GM19239 (cell line): ENCODE measurements at places on chromosomes 5 and 9.

DNA sequence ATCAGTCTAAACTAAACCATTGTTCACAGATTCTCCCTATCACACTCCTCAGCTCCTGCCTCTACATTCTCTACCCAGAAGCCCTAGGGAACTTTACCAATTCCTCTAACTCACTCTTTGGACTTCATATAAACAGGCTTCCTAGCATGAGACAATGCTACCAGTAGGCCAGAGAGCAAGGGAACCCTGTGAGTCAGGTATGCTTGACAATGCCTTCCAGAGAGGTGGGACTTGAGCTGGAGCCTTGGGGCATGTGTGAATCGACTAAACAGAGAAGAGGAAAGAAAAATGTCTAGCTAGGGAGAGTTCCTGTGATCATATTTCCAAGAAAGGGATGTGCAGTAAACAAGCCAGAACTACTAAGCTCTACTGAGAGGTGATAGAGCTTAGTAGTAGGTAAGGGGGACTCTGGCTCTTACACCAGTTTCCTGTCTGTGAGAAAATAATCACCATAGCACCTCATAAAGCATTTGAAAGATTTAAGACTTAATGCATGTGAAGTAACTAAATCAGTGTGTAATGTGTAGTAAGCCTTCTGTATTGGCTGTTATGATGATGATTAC is 6.4 kb upstream of the RFK start:
- DNase-seq, result no peak

DNA sequence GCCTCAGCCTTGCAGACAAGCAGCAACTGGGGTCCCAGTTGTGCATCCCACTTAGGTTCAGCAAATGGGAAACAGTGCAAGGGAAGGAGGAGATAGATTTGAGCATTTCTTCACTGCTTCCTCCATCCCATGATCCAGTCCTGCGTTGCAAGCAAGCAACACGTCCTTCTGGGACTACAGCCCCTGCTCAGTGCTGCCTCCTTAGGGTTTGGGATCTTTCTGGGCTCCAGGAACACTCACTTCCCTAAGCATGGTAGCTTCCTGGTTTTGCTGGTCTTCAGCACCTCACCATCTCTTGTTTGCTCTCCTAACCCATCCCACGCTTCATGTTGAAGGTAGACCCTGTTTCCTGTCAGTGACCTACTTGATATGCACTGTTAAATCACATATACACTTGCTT is 444.7 kb downstream of the MED10 start:
- no peak for DNase-seq

GRCh38 chr5:68149189-68149588 is 66.4 kb upstream of the PIK3R1 start:
- no peak for DNase-seq

DNA sequence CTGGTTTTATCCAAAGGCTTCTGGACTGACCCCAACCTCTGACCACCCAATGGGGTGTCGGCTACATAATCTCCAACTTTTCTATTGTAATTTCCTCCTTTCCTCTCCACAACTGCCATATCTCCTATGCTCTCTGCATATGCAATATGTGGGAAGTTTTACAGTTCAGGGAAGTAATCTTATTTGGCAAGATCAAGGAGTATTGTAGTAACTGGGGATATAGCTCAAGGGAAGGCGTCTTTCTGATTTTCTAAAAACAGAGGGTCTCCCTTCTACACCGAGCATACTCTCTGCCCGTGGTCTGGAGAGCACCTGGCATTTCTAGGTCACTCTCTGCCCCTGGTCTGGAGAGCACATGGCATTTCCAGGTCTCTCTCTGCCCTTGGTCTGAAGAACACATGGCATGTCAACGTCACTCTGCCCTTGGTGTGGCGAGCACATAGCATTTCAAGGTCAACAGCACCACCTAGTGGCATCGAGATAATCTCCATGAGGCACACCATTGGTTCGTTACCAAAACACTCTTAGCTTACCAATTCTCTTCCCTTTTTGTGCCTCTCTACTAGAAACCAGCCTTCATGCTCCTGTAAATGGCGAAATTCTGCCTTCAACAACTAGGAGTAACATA is 616.4 kb upstream of the NUDT12 start:
- DNase-seq, result no peak

- DNase-seq, result no peak
These were observed 7.5 kb downstream of the SERINC5 start for GRCh38 chr5:80248378-80248777.

GRCh38 chr9:77453825-77454647 is 194.1 kb downstream of the GNA14 start:
- DNase-seq, result no peak

GRCh38 chr9:128026773-128027541 is 40.2 kb downstream of the NAIF1 start:
- DNase-seq, result no peak

DNA sequence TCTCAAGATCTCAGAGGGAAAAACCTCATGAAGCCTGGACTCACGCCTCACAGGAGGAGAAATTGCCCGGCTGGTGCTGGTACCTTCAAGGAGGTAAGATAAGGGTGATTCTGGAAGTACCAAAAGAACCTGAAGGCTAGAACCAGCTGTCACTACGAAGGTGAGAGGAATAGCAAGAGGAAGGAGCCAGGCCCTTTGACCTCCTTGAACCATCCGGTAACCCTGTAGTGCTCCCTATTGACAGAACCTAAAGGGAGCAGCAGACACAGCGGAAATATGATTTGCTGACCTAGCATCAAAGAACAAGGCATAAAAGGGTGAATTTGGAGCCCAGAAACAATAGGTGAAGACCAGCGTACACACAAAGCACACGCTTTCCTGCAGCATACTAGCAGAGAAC is 92.2 kb downstream of the DOCK8 start:
- DNase-seq, result no peak

DNA sequence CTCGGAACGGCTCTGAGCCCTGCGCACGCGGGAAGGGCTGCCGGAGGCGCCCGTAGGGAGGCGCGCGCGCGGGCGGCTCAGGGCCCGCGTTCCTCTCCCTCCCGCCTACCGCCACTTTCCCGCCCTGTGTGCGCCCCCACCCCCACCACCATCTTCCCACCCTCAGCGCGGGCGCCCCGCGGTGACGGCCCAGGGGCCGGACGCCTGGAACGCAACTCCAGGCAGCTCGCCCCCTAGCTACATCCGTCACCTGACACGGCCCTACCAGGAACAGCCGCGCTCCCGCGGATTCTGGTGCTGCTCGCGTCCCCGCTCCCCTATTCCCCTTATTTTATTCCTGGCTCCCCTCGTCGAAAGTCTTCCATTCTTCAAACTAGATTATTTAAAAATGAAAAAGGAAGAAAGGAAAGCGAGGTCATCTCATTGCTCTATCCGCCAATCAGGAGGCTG is at the start of gene CDKN2B-AS1:
Gene CDKN2B-AS1, plus strand, starts transcription at position 236 of the 450 bp plus-strand sequence.
- DNase-seq, result no peak

DNA sequence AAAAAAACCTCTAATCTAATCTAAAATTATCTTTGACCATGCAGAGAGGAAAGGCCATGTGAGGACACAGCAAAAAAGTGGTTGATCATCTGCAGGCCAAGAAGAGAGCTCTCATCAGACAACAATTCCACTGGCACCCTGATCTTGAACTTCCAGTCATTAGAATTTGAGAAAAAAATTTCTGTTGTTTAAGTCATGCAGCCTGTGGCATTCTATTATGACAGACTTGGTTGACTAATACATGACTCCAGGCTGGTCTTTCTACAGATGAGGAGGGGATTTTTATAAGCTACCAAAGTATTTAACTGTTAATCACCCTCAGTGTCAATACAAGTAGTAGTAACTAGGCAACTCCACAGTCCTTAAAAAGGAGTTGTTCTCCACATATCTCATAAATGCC is 358.5 kb upstream of the RGMB start:
- no peak for DNase-seq

- DNase-seq, result no peak
These were observed 65.0 kb downstream of the ROR2 start for GRCh38 chr9:91884696-91885687.

- no peak for DNase-seq
These were observed 23.8 kb upstream of the SPTAN1 start for GRCh38 chr9:128528445-128529160.

DNA sequence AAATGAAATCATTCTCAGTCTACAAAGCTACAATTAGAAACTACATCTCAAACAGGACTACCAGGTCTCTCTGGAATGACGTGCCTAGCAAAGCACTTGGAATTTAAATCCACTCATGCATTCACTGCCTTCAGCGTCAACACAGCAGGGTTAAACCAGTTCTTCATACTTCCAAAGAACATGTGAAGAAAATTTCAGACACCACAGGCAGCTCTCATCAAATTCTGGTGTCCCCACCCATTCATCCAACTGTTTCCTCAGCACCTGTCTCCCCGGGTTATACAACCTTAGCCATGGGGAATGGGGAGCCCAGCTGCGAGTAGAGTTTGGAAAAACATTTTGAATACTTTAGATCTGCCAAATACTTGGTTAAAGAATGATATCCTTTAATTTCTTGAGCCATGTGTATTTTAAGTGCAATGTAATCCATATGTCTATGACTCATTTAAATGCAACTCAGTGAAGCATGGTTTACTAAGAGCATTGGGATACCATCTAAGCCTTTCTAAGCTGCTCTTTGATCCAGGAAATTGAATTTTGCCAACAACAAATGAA is 17.5 kb downstream of the ADAM19 start:
- no peak for DNase-seq

- no peak for DNase-seq
These were observed 32.3 kb downstream of the NRG2 start for GRCh38 chr5:140010798-140011197.

- no peak for DNase-seq
These were observed 99.8 kb downstream of the ARRDC3 start for GRCh38 chr5:91283326-91283725.

- DNase-seq, result no peak
These were observed at the start of gene OLFML2A for GRCh38 chr9:124776954-124777648. Gene OLFML2A, plus strand, starts transcription at chr9:124777133. Its CDS starts 138 bp downstream, at chr9:124777271.

GRCh38 chr9:119802621-119803020 is 433.4 kb upstream of the BRINP1 start:
- no peak for DNase-seq

- DNase-seq, result no peak
These were observed 3.3 kb upstream of the OCLN start for GRCh38 chr5:69489246-69489645.

DNA sequence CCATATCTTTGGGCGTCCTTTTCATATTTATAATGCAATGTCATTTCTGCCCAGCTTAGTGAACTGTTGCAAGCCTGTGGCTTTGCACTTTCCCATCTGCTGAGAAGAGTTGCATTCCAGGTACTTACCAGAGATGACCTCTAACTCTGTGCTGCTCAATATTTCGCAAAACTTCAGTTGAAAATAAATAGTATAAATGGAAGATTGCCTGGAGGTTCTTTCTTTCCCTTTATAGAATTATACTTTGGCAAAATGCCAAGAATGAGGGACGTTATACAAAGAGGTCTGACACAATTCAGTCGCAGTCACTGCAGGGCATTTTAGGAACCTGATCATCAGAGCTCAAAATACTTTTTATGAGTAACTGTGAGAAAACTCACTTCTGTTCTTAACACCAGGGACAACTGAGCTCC is 18.9 kb upstream of the VLDLR start:
- DNase-seq, result no peak

DNA sequence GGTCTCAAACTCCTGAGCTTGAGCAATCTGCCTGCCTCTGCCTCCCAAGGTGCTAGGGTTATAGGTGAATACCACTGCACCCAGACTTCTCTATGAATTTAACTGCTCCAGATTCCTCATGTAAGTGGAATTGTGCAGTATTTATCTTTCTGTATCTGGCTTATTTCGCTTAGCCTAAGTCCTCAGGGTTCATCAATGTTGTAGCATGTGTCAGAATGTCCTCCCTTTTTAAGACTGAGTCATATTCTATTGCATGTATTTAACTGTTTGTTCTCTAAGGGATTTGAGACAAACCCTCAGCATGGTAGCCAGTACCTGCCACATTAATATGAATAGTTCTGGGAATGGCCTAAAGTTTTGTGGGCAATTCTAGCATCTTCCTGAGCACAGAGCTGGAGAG is 53.9 kb upstream of the TUT7 start:
- DNase-seq, result no peak

DNA sequence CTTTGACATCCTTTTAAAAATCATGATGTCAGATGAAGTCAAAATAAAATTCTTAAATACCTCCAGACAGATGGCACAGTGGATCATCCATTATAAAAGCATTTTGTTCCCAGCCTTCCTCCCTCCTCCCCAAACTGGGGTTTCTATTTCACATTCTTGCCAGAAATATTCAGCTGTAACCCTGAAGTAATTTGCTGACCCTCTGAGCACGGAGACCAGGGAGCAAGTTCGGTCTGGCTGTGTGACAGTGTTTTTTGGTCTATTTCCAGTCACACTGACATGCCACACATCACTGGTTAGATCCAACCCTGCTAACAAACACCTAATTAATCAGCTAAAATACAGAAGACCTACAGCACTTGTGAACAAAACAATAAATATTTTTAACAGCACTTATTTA is 126.2 kb upstream of the DMRT1 start:
- DNase-seq, result no peak

GRCh38 chr5:14655146-14655741 is 9.3 kb upstream of the OTULIN start:
- DNase-seq, result no peak

- no peak for DNase-seq
These were observed 36.0 kb upstream of the FBN2 start for GRCh38 chr5:128574041-128574440.

DNA sequence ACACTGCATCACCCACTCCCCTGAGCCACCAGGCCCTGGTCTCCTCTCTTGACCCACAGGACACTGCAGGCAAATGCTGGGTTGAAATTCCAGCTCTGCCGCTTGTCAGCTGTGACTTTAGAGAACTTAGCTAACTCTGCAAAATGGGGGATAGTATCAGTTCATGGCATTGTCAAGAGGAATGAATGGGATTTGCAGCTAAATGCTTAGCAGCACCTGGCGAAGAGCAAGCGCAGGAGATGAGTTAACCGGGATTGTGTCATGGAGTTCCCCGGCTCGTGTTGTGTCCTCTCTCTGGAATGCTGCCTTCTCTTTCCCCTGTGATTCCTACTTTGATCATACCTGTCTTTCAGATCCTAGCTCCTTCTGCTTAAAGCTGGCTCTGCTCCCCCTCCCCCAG is 67.1 kb downstream of the DAB2IP start:
- no peak for DNase-seq

DNA sequence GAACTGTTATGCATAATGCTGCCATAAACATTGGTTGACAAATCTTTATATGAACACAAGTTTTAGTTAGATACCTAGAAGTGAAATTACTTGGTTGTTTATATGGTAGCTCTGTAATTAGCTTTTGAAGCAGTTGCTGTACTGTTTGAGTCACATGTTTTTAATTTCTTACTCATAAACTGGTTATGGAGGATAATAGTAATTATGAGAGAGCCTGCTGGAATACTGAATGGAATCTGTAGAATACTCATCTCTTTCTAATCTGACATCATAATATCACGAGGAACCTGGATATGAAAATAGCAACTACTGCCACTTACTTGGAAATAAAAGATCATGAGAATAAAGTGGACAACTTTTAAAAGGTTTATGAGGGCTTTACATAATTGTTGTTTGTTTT is 509.2 kb downstream of the CETN3 start:
- no peak for DNase-seq

GRCh38 chr9:93962561-93963440 is 7.6 kb upstream of the BARX1 start:
- peak; percentile 83 for DNase-seq

- no peak for DNase-seq
These were observed 151.7 kb upstream of the MPDZ start for GRCh38 chr9:13431222-13431536.
